Stimulated activated CD4-positive, alpha-beta T cell treated with anti-CD3 and anti-CD28 coated beads, Interleukin-12 subunit alpha, Interleukin-12 subunit beta, amount 100 ng/mL, for 24 hours (primary cell): ENCODE measurements at places on chromosomes 13 and 19.

DNA sequence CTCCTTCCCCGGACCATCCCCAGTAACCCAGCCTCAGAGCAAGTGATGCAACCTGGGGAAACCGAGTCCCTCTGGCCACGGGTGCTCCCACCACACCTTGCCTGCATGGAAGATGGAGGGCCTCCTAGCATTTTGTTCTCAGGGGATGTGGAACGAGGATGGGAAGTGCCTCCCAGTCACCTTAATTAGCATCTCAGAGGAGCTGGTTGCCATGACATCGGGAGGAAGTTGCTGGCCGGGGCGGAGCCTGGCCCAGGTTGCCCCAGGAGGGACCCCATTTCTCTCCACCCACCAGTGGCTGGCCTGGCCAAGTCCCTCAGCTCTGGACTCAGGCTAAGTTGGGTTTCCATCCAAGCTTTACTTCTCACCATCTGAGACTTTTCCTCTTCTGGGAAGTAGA is 24.1 kb upstream of the PTPRS start:
- DNase-seq, result no peak

- no peak for DNase-seq
These were observed 18.1 kb downstream of the NALCN start for GRCh38 chr13:101398191-101398590.

- no peak for DNase-seq
These were observed 205.2 kb upstream of the MAB21L1 start for GRCh38 chr13:35681685-35682084.

- DNase-seq, result no peak
These were observed 4.7 kb upstream of the IRS2 start for GRCh38 chr13:109790942-109791605.

GRCh38 chr13:22893204-22893603 is 287.6 kb upstream of the SGCG start:
- no peak for DNase-seq

- no peak for DNase-seq
These were observed 889 bp downstream of the UBL5 start for GRCh38 chr19:9828551-9829063.

DNA sequence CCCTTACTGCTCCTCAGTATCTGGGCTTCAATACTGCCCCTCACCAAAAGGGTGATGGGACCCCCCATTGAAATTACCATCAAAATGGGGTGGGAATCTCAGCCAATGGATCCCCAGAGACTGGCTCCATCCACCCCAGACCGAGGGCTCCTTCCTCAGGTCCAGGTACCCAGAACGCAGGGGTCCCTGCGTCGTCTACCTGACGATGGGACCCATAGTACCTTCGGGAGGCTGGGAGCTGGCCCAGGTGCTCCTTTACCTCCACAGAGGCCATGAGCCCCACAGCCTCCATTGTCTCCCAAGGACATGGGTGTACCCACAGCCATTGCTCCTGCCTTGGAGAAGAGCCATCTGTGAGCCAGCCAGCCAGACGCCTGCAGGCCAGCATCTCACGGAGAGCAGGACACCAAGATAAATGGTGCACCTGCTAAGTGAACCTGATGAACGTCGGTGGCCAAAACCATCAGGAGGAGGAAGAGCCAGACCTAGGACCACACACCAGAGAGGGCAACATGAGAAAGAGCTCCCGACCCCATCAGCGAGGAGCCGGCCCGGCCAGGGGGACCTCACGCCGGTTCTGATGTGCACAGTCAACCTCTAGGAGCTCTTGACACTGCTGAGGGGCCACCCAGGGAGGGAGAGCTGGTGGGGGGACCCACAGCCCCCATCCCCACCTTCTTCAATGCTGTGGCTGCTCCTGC is 156.8 kb upstream of the SOX1 start:
- no peak for DNase-seq

- no peak for DNase-seq
These were observed 2.8 kb downstream of the ERFL start for GRCh38 chr19:41925208-41926003.

- DNase-seq, result no peak
These were observed 103.6 kb downstream of the MBNL2 start for GRCh38 chr13:97325738-97326137.

GRCh38 chr13:50843257-50844083 is at the start of gene DLEU7:
Gene DLEU7 (minus strand): TSS chr13:50843692. CDS start chr13:50843646, 46 bp downstream.
- DNase-seq, result no peak
